Activated gamma-delta T cell treated with anti-CD3 and anti-CD28 coated beads, Interleukin-2, amount 50 U/mL, for 16 hours (primary cell): ENCODE measurements at places on chromosomes 6 and 20.

DNA sequence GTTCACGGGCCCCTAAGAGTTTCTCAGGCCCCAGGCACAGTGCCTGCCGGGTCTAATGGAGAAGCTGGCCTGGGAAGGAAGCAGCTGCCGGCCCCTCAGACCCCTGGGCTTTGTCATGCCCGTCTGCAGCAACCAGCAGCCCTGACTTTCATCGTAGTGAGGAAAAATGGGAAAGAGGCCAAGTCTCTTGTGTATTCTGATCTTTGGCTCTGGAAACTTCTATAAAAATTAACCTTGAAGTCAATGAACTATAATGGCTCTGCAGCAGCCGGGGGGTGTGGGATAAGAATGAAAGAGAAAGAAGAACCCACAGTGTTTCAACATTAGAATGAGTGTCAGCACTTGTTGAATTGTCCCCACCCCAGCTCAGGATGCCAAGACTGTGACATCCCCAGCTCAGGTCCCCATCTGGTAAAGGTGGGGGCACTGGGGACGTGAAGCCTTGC lies 12.9 kb downstream of the TGM2 start:
- no peak for DNase-seq

- no peak for DNase-seq
Measured at GRCh38 chr6:89792881-89793280, 26.7 kb downstream of the MDN1 start.

GRCh38 chr20:62795023-62795761 lies 1.1 kb upstream of the MRGBP start:
- peak; percentile 51 for DNase-seq

DNA sequence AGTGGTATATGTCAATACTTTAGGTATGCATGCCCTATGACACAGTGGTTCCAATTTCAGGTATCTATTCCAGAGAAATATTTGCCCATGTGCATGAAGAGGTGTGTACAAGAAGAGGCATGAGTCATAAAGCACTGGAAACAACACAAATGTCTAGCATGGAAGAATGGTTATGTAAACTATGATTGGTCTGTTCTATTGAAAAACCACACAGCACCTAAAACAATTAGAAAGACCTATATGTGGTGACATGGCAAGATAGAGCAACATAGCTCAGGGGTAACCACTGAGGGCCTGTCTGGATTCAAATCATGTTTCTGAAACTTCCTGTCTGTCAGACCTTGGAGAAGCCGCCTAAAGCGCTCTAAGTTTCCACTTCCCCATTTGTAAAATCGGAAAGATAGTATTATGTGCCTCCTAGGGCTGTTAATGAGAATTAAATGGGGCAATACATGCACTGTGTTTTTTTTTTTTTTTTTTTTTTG lies 76.0 kb upstream of the SHLD1 start:
- DNase-seq: no peak

- no peak for DNase-seq
Measured at GRCh38 chr6:125008261-125008703, 46.0 kb downstream of the RNF217 start.

- DNase-seq: no peak
Measured at GRCh38 chr20:40341561-40341960, 347.5 kb downstream of the MAFB start.

GRCh38 chr6:130259140-130259539 lies 36.4 kb upstream of the SAMD3 start:
- no peak for DNase-seq

GRCh38 chr6:147065786-147066185 lies 138.4 kb upstream of the STXBP5 start:
- no peak for DNase-seq

GRCh38 chr20:10940941-10941340 lies 267.1 kb upstream of the JAG1 start:
- no peak for DNase-seq

- no peak for DNase-seq
Measured at GRCh38 chr6:150068151-150068550, 770 bp downstream of the ULBP3 start.

GRCh38 chr6:91895599-91896285 lies 1308.9 kb upstream of the MAP3K7 start:
- no peak for DNase-seq

DNA sequence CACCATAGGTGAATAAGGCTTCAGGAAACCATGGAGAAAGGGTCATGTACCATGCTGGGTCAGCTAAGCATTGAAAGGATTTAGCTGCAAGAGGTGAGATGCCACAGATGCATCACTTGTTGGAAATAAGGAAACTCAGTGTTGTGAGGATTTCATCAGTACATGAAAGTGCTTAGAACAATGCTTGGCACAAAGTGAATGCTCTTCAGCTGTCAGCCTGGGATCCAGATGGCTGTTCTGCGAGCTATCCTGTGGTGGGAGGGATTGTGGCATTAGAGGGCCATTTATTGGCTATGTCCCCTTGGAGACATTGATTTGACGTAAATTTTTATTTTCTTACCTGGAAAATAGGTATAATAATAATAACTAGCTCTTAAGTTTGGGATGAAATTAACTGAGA lies 53.0 kb downstream of the ELOVL2 start:
- no peak for DNase-seq

GRCh38 chr20:3195590-3196237 lies 8.8 kb downstream of the DDRGK1 start:
- no peak for DNase-seq

GRCh38 chr6:72589096-72589495 lies 32.8 kb upstream of the KCNQ5 start:
- DNase-seq: no peak
